CD8-positive, alpha-beta T cell (primary cell): ENCODE measurements at places on chromosomes 1 and 21.

DNA sequence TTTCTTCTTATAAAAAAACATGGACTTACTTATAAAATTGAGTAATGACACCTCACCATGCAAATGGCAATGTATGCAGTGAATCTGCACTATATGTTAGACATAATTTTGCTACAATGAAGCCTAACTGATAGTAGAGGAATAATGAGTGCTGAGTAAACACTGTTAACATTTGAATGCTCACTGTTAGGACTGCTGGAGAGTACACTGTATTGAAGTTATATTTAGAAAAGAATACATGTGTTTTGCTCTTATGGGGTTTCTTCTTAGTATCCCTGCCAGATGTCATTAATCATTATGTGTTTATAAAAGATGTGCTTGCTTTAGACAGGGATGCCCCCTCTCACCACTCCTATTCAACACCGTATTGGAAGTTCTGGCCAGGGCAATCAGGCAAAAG lies 111.1 kb upstream of the ZP4 start:
- no peak for DNase-seq

DNA sequence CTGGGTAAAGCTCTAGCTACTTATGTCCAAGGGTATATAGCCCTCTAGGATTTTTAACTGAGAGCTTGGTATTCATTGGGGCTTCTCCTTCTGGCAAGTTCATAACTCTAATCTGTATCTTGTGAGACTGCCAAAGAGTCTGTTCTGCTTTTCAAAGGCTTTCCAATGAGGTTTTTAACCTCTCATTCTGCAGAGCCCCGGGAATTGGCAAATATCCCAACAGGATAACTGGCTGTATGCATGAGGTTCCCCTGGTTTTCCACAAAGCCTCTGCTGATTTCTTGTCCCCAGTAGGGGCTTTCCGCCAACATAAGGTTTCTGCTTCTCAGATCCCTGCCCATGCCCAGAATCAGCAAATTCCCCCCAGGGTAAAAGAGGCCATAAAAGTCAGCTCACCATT lies 40.9 kb downstream of the RPL5 start:
- DNase-seq, result no peak

- DNase-seq, result no peak
These were observed 5.2 kb downstream of the PFKFB2 start for GRCh38 chr1:207058252-207058651.

DNA sequence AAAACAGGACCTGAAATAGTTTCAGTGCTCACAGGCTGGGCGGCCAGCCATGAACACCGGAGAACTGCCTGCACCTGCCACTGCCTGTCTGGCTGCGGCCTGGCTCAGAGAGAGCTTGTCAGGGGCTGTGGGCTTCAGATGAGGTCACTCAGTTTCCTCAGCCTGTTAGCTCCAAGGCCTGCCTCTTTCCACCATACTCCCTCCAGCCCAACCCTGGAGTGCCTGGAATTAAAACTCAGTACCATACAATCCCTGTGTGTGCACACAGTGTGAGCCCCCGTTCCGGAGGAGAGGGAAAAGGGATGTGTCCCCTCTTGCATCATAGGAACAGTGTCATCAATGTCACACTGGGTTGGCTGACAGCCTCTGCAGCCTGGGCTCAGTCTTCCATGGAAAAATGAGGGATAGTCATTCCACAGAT lies 16.2 kb downstream of the CACNA1S start:
- no peak for DNase-seq

- no peak for DNase-seq
These were observed 40.7 kb downstream of the COA6 start for GRCh38 chr1:234413990-234414389.

- no peak for DNase-seq
These were observed 159.9 kb upstream of the RUNX1 start for GRCh38 chr21:35208810-35209517.

DNA sequence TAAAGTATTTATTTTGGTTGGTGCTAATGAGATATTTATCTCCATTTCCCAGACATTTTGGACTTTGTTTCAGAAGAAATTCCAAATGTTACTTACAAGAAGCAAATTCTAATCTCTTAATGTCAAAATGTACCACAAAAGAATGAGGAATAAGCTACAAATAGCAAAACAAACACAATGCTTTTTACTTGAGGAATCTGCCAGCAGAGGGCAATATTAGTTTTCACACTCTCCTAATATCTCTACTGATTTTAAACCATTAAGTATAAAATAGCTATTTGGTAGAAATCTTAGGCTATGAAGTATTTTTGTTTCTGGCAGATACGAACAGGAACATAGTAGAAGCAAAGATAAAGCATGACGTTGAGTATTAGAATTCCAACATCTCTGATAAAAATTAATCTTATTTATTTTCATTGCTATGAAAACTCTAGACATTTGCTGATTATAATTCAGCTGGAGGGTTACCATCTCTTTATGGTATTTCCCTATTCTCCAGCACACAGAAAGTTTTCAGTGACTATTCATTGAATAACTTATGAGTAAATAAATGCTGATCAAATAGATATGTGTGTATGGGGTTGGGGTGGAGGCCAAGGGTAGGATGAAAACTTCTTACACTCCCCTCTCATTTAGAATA lies 13.4 kb upstream of the HMCN1 start:
- no peak for DNase-seq

GRCh38 chr1:21139601-21140000 lies 37.1 kb downstream of the EIF4G3 start:
- DNase-seq, result no peak

- DNase-seq, result peak; percentile 48
These were observed at the start of gene EFNA3 for GRCh38 chr1:155078469-155079209. Gene EFNA3, plus strand, starts transcription at chr1:155078837. Its CDS starts 105 bp downstream, at chr1:155078942.

DNA sequence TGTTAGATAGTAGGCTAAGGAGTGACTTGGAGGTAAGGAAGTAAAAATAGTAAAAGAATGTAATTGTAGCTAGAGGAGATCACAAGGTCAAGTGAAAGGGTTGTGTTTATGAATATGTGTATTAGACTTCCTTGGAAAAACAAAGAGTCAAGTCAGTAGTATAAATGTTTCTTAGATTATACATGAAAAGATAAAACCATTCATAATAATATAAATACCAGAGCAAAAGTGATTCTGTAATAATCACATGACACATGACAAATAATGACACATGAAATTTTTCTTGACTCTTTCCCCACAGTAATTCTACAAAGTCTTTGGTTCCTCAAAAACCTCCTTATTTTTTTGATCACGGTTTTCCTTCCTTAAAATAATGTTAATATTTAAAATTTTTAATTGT lies 56.4 kb downstream of the IVNS1ABP start:
- no peak for DNase-seq

GRCh38 chr1:54347261-54347954 lies 58.8 kb downstream of the SSBP3 start:
- no peak for DNase-seq

DNA sequence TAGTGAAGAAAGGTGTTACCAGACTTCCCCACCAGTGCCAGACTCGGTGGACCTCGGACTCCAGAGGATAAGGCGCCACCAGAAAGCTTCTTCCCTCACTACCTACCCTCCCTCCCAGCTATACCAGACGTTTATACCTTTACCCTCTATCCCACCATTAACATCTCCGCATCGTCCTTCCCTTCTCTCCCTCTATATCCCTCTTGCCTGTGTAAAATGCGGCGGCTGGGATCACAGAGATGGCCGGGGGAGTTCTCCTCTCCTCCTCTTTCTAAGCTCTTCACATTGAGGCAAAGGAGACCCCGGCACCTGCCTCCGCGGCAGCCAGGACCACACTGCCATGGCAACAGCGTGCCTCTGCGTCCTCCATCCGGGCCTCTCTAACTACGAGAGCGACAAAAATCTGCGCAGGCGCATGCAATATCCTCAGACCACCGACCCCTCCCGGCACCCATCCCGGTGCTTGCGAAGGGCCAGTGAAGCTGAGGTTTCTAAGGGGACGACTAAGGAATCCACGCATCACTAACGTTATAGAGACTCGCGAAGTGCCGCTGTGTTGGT lies at the start of gene CCDC181:
Gene CCDC181 (minus strand): TSS at position 394 of the 561 bp plus-strand sequence. CDS start 2,547 bp downstream, outside the sequence.
- peak; percentile 58 for DNase-seq

GRCh38 chr1:171739656-171740055 lies 2.2 kb downstream of the VAMP4 start:
- DNase-seq, result no peak

- no peak for DNase-seq
These were observed 56.1 kb downstream of the HSF2BP start for GRCh38 chr21:43603233-43603626.

DNA sequence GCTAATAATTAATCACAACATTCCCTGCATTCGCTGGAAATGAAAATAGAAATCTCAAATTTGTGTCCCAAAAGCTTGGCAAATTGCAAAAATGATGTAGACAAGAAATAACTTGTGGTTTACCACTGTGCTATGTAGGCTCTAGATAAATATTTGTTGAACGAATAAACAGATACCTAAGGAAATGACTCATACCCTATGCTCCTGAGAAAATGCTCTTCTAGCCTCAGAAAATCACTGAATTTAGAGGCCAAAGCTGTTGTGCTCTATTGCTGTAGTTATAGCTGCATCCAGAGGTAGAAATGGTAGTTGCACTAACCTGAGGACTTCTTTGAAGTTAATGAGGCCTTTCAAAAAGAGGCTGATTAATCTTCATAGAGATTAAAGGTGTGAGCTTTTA lies 142.0 kb upstream of the ZNHIT6 start:
- no peak for DNase-seq

GRCh38 chr1:116958977-116959376 lies 42.6 kb upstream of the CD101 start:
- DNase-seq, result no peak

- DNase-seq, result no peak
These were observed 199.4 kb upstream of the DAB1 start for GRCh38 chr1:57623039-57623790.

DNA sequence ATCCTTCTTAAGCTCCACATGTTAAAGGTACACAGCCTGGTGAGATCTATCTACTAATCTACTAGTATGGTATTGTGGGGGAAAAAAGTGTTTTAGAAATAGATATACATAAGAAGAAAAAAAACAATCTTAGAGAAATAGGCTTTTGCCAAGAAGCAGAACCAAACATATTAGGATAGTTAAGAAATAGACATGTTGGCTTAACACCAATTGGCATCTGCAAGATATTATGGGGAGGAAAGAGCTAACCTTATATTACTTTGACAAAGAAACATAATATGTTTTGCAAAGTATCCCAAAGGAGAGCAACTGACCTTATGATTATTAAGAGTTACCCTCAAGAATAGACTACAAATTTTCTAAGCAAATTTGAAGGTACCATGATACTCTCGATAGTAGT lies 202.9 kb downstream of the BRINP3 start:
- DNase-seq, result no peak

DNA sequence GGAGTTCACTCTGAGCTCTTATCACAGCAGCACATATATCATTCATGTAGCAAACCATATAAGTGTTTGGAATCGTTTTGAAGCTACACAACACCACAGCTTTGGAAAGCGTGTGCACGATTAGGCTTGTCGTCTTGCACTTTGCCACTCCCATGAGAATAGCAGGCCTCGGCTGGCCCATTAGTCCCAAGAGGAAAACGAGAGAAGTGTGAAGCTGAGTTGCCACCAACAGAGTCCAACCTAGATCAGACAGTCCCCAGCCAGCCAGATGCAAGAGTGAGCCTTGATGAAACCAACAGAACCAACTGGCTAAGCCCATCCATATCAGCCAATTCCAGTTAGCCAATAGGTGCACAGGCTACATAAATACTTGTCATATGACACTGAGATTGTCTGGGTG lies 238.4 kb downstream of the C1orf94 start:
- no peak for DNase-seq

DNA sequence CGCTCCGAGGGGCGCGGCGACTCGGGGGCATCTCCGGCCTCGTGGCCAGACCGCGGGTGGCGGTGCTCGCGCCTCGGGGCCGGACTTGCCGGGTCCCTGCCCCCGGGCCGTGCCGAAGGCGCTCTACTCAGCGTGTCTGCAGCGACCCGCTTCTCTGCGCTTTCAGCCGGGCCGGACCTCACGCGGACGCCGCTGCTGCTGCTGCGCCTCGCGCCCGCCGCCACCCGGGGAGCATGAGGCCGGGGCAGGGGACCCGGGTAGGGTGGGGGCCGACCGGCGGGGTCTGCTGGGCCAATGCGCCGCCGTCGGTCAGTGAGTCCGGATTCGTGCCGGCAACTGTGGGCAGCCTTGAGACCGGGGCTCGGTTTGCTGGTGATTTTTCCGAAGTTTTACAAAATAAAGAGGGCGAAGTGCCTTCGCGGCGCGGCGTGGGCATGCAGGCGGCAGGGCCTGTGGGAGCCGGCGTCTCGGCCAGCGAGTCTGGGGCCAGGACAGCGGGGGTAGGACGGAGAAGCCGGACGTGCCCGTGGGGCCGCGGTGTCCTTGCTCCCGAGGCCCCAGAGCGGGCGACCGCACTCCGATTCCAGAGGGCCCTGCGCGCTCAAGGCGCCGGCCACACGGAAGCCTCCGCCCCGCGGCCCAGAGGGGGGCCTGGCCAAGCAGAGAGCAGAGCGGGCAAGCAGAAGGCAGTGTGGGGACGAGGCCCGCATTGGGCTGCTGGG lies 749 bp downstream of the FAM163A start:
- DNase-seq, result no peak

GRCh38 chr1:172378109-172378760 lies 42.2 kb upstream of the C1orf105 start:
- no peak for DNase-seq

GRCh38 chr1:116710420-116711262 lies 43.1 kb upstream of the IGSF3 start:
- no peak for DNase-seq

GRCh38 chr1:107894605-107895004 lies 70.4 kb downstream of the VAV3 start:
- no peak for DNase-seq

- no peak for DNase-seq
These were observed 3.2 kb downstream of the IFT25 start for GRCh38 chr1:53942127-53942957.

GRCh38 chr1:151729966-151730291 lies 8.6 kb downstream of the RIIAD1 start:
- no peak for DNase-seq

DNA sequence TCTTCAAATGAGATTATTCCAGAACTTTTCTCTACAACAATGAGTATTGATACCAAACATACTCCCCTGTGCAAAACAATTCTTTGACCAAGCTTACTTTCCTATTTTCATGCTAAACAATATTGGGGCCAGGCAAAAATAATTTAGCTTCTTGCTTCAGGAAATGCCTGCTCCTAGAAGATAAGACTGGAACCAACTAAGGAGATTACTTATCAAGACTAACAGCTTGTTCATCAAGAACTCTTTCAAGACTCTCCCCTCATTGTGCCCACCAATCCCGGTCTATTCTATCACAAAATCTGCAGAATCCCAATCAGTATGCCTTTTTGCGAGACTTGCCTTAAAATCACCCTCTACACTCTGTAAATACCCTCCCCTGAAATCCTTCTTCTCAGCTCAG lies 536.6 kb downstream of the RWDD3 start:
- no peak for DNase-seq

- DNase-seq, result no peak
These were observed 275.3 kb upstream of the C1orf87 start for GRCh38 chr1:60348884-60349283.

DNA sequence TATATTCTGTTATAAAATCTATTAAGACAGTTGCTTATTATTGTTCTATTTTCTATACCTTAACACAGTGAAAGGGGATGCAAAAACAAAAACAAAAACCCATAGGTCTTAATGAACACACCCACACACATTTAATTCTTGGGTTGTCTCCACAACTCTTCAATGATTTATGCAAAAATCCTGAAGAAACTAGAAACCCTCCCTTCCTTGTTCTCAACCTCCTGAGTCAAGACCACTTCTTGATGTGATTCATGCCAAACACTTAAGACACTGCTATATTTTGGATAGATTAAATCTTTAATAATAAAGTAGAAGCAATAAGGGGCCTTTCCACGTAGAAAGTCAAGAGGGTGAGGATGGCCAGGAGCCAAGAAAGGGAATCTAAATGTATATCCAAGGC lies 23.4 kb downstream of the SCAF4 start:
- DNase-seq, result no peak

- no peak for DNase-seq
These were observed 119.2 kb downstream of the SYF2 start for GRCh38 chr1:25113086-25113485.
